ENCODE measurements at places on chromosomes 12 and 14.
A peak's percentile ranks its signal among the peaks of the same experiment; 100 is the strongest.

- no peak for DNase-seq
Observed at GRCh38 chr12:2819810-2820209, 7.3 kb downstream of the ITFG2 start.

DNA sequence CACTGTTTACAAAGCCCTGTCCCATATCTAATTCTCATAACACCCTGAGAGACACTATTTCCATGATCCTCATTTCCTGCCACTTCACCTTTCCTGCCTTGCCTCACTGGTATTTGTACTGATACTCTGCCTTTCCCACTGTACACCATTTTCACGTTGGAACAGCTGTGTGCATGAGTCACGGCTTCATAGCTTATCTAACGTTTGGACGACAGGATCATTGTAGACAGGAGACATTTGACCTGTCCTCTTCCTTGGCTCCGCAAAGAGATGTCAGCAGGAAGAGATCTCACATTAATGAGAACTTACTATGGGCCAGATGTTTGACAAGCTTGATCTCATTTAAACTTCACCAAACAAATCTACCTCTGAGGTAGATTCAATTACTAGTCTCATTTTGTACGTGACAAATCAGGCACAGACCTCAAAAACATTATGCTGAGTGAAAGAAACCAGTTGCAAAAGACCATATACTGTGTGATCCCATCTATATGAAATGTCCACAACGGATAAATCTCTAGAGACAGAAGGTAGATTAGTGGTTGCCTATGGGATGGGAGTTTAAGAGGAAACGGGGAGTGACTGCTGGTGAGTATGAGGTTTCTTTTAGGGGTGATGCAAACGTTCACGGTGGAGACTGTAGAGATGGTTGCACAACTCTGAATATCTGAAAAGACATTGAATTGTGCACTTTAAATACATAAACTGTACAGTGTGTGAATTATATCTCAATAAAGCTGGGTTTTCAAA lies 71.2 kb downstream of the KCNK13 start:
- DNase-seq: no peak

DNA sequence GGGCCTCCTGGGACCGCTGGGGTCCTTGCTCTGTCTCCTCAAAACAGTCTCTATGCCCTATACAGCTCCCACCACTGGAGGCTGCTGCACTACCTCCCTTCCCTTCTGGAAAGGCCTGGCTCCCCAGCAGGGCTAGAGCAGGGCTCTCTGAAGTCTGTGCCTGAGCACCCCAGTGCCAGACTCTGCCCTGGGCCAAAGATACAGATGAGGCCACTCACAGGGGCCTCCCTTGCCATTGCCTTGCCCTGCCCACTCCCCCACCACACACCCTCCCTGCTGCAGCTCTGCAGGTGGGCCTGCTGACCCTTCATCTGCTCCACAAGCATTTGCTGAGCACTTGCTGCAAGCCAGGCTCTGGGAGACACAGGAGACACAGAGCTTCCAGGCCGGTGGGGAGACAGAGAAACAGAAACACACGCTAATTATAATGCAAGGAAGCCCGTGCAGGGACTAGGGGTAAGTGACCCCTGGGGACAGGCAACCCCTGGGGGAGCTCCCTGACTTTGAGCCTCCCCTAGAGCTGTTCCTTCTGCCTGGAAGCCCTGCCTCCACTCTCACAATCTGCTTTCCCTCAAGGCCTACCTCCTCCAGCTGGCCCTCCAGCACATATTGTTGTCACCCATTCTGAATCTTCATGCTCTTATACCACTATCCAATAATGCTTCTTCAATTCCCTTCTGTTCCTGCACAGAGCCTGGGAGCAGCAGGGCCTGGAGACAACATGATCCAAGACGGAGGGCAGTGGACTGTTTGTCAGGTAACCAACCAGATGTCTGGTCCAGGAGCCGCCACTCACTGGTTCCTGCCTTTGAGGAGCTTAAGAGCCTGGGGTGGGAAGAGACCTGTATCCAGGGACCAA lies 32.6 kb upstream of the PNMA1 start:
- no peak for DNase-seq

DNA sequence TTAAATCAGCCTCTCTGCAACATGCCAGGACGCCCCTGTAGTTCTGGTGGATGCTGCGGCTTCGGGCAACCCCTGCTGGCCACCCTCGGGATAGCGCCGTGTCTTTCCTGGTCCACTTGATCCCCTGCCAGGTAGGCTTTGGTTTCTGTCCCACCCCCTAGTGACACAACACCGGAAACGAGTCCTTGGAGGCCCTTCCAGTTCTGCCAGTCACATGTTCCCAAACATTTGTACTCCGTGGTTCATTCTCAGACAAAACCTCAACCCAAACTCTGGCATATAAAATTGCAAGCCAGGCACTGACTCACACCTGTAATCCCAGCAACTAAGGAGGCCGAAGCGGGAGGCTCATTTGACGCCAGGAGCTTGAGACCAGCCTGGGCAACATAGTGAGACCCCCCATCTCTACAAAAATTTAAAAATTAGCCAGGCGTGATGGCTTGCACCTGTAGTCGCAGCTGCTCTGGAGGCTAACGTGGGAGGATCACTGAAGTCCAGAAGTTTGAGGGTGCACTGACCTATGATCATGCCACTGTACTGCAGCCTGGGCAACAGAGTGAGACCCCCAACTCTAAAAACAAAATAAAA lies 37.0 kb downstream of the RASAL1 start:
- DNase-seq: peak; percentile 74

GRCh38 chr12:6073426-6073825 lies 51.0 kb downstream of the VWF start:
- no peak for DNase-seq

- no peak for DNase-seq
Observed at GRCh38 chr12:87924149-87924548, 105.1 kb downstream of the C12orf50 start.

DNA sequence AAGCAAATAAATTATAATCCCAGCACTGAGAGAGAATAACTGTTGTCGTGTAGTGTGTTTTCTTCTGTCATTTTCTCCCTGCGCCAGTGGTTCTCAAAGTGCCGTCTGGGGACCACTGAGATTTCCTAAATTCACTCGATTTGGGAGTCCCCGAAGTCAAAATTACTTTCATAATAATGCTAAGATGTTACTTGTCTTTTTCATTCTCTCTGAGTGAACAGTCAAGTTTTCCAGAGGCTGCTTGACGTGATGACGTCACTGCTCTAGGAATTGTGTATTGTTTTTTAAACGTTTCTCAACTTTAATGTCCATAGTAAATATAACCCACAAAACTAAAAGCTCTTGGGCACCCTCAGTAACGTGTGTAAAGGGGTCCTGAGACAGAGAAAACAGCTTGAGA lies 796 bp upstream of the POP5 start:
- DNase-seq: no peak

DNA sequence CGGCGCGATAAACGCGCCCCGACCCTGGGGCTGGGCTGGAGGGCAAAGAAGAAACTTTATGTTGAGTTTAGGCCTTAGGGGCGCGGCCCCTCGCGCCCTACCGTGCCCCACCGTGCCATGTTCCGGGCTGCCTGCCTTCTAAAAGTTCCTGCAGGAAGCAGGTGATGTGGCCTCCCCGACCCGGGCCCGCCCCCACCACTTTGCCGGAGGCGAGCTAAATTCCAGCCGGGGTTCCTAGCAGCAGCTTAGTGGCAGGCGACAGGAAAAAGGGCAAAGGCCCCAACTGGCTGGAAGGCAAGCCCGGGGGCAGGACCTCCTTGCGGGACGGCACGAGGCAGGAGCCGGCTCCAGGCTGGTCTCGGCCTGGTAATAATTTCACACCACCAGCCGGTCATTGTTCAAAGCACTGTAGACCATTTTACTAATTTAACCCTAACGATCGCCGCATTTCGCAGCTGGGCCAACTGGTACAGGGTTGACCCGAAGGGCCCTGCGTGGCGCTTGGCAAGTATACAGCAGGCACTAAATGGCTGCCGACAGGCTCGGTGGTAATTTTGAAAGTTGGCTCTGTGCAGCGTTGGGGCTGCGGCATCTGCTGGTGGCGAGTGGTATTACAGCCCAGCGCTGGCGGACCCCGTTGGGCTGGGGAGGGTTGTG lies 895 bp upstream of the CCDC88C start:
- peak; percentile 84 for DNase-seq

DNA sequence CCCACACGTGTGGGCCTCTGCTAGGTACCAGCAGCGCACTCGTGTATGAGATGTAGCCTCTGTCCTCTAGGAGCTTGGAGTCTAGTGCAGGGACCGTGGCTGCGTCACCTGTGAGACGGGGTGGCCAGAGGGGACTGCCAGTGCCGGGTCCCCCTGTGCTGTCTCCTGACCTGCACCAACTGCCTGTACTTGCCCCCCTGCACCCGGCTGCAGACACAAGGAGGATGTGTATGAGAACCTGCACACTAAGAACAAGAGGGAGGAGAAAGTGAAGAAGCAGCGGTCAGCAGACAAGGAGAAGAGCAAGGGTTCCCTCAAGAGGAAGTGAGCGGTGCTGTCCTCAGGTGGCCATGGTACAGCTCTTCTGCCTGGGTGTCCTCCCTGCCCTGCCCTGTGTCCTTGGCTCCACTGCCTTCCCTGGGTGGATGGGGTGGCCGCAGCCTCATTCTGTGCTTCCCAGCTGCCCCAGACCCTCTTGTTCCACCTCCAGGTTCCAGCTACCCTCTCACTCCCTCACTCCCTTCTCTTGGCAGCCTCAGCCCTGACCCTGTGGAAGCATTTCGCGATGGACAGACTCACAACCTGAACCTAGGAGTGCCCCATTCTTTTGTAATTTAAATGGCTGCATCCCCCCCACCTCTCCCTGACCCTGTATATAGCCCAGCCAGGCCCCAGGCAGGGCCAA lies 9.6 kb downstream of the PTPN6 start:
- no peak for DNase-seq

DNA sequence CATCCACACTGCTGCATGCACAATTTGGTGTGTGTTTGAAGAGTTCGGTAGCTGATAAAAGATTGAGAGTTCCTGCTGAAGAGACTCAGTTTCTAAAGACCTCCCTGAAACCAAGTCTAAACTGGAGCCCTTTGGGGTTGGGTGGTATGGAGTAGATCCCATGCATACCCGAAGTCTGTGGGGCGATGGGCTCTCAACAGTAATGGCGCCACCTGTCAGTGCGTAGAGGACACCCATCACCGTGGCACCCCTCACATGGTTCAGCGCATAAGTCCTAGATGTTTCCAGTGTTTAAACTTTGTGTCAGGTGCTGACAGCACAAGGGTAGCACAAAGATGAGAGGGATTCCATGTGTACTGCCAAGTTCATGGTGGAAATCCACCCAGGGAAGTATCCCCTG lies 85.9 kb downstream of the ESR2 start:
- no peak for DNase-seq

DNA sequence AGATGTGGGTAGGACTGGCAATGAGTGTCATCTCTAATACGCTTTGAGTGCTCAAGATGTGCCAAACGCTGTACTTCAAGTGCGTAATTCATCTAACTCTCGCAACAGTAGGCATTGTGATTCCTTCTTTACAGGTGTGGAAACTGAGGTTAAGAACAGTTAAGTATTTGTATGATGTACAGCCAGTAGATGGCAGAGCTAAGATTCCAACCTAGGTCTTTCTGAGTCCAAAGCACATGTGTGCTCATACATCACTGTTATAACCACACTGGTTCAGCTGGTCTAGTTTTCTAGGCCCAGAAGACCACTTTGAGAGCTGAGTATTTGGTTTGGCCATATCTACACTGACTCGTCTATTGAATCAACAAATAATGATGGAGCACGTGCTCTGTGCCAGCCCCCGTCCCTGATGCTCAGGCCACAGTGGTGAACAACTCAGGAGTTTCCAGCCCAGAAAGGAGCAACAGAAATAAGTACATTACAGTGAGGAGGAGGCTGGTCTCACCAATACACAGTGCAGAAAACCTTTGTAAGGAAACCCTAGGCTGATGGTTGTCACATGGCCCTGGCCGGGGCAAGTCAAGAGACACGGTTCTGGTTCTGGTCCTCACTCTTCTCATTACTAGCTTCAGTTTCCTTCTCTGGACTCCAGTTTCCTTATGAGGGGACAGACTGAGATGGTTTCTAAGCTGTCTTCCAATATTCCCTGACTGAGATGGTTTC lies 69.3 kb upstream of the SCN8A start:
- DNase-seq: no peak

GRCh38 chr12:40203060-40203430 lies 21.8 kb upstream of the LRRK2 start:
- no peak for DNase-seq

GRCh38 chr12:19529951-19530636 lies 90.8 kb downstream of the AEBP2 start:
- no peak for DNase-seq

DNA sequence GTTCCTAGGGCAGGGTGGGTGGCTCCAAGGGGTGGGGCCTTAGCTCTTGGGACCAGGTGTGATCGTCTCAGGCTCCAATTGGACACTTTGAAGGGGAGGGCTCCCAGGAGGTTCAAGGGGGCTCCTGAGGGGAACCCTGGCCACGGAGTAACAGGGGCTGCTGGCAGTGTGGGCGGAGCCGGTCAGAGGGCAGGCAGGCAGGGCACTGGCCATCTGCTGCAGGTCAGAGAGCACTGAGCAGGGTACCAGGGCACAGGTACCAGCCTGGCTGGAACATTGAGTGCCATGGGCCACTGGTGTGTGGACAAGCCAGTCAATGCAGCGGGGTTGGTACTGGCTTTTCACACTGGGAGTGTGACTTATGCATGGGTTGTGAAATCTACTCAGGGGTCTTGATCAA lies 32.2 kb downstream of the SYNE3 start:
- no peak for DNase-seq

GRCh38 chr12:89879766-89880165 lies 171.1 kb upstream of the ATP2B1 start:
- no peak for DNase-seq

DNA sequence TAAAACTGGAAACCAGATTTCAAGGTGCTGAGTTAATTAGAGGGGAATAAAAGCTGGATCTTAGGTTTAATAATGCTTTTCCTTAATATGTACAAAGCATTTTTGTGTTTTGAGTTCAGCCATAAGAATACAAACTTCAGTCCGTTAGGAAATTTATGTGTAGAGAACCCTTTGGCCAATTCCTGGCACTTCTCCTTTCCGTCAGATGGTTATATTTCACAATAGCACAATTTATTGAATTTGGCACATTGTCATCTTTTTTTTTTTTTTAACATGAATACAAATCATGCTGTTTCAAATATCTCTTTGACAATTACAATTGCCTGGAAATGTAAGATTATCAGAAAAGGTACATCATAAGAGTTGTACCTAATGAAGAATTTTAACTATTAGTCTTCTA lies 56.2 kb upstream of the DDHD1 start:
- no peak for DNase-seq

GRCh38 chr14:91554535-91555332 lies 44.6 kb upstream of the PPP4R3A start:
- no peak for DNase-seq

- no peak for DNase-seq
Observed at GRCh38 chr14:39446131-39446744, 14.0 kb upstream of the FBXO33 start.

Data from activated naive CD8-positive, alpha-beta T cell treated with anti-CD3 and anti-CD28 coated beads for 36 hours (primary cell).